A549 treated with CpdA at 1 μM for 4 hours (cell line): ENCODE measurements at places on chromosomes 13 and 19. TPM values are rescaled to one million over a fixed set of nuclear protein-coding genes. Genes with fewer than 3 reads are reported as not detected.

Gene TBC1D4
- 13.6 to 17.6 TPM (median 17.3 TPM) in 5 replicates for total RNA-seq

Gene KLK2
- 0.03 TPM in 1 of 5 replicates, not detected in the others for total RNA-seq

Gene C19orf85
- total RNA-seq = not detected in 5 replicates

Gene MED4
- 35.6 to 46.8 TPM (median 36.9 TPM) in 5 replicates for total RNA-seq

Gene CPT1C
- 13.3 to 15.1 TPM (median 13.5 TPM) in 5 replicates for total RNA-seq

Gene AMH
- 10.6 to 22.6 TPM (median 18.9 TPM) in 5 replicates for total RNA-seq

Gene CD22
- 0.59 to 1.4 TPM (median 0.90 TPM) in 5 replicates for total RNA-seq

Gene ETV2
- total RNA-seq = 1.5 to 2.6 TPM (median 2.4 TPM) in 5 replicates

Gene ALOX5AP
- total RNA-seq = 2.3 to 3.3 TPM (median 2.6 TPM) in 5 replicates

Gene ZIC5
- 2.9 to 4.0 TPM (median 3.2 TPM) in 5 replicates for total RNA-seq

Gene CABP5
- not detected in 5 replicates for total RNA-seq

Gene NLRP12
- 0.02 TPM in 1 of 5 replicates, not detected in the others for total RNA-seq
